Jurkat, Clone E6-1 (cell line): ENCODE measurements at places on chromosomes 1 and 21.

DNA sequence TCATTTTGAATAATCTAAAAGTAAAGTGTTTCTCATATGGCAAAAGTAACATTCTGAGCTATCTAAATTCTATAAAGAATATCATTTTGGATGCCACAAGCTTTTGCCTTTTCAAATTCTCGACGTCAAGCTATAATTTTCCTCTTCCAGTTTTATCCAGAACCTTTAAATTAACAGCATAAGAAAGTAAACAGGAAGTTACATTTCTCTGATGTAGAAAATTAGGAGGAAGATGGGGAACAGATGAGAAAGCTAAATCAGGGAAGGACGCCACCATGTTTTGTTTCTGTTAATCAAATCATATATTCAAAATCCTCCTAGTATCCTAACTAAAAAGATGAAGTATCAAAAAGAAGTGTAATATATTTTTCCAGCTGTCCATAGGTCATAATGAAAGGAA is 8.8 kb upstream of the CAMSAP2 start:
- no peak for DNase-seq

- DNase-seq = no peak
Observed at GRCh38 chr1:246680190-246680589, 44.0 kb upstream of the SCCPDH start.

- DNase-seq = no peak
Observed at GRCh38 chr1:179177182-179177581, 52.3 kb downstream of the ABL2 start.

GRCh38 chr1:35288761-35289160 is 20.3 kb downstream of the ZMYM4 start:
- DNase-seq = no peak

- no peak for DNase-seq
Observed at GRCh38 chr21:15277466-15277865, 212.7 kb upstream of the NRIP1 start.

DNA sequence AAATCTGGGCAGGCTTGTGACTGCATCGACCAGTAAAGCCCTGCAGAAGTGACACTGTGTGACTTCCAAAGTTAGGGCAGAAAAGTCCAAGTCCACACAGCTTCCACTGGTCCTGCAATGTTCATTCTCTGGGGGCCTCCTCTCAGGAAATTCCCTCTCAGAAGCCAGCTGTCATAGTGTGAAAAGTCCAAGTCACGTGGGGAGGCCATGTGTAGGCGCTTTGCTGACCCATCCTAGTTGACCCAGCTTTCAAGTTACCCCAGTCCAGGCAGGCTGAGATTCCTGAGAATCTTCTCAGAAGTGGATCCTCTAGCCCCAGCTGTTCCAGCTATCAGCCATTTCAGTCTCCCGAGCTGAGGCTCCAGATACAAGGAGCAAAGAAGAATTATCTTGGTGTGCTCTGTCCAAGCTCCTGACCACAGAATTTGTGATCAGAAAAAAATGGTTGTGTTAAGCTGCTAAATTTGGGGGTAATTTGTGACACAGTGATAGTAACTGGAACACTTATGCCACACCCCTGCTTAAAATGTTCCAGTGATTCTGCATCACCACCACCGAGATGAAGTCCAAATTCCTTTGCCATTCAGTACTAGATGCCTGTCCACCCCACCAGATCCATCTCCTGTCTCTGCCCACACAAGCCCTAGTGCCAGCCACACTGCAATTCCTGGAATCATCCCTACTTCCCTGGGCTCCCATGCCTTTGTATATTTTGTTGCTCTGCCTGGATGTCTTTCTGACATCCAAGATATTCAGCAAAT is 2.5 kb upstream of the STUM start:
- no peak for DNase-seq

- no peak for DNase-seq
Observed at GRCh38 chr1:92820024-92820423, 11.8 kb upstream of the RPL5 start.

- no peak for DNase-seq
Observed at GRCh38 chr1:155053531-155054105, 2.5 kb downstream of the ADAM15 start.

GRCh38 chr1:209657140-209657879 is 5.1 kb upstream of the LAMB3 start:
- DNase-seq = no peak

- no peak for DNase-seq
Observed at GRCh38 chr1:24742090-24742938, 2.9 kb upstream of the CLIC4 start.

DNA sequence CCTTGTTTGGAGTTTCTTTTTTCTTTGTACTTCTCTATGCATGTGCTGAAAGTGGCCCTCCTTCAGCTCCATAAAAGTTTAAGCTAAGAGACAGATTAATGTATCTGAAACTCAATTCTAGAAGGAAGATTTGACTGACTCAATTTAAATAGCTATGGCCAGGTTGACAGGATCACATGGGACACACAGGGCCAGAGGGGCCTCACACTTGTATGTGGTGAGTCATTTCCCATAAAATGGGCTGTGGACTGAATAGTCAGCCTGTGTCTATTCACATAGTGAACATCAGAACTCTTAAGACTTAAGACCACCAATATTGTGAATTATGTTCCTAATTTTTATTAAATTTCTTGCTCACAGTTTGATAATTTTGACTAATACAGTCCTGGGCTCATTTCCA is 45.7 kb upstream of the DEPDC1 start:
- no peak for DNase-seq
